ENCODE measurements at places on chromosomes 4 and X.

DNA sequence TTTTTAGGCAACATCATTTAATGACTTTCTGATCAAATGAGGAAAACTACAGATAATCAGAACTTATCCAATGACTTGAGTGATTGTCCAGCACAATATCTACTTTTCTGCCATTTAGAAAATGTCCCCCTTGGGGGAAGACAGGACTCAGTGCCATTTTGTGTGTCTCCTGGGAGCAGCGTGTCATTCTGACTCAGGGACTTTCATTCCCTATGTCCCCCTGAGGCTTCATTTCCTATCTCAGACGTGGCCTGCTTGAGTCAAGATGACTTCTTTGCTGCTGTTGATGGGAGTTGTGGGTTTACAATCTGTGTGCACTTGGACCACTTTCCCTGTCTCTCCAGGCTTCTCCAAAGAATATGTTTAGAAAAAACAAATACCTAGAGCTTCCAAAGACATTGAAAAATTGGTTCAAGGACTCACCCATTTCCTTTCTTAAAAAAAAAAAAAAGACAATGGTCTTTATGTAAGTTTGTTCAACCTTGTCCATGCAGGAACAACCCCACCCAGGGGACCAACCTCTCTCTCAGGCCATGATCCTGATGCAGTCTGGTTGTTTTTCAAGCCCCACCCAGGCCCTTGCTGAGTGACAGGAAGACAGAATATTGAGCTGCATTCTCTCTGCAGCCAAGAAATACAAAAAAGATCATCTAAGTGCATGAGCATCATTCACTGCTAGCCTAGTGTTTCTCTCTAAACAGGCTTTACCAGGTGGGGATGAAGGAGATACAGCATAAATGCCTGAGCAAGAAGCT, 34.3 kb upstream of the TMEM154 start:
- DNase-seq: no peak

GRCh38 chr4:106497271-106497670, 128.7 kb upstream of the GIMD1 start:
- no peak for DNase-seq

DNA sequence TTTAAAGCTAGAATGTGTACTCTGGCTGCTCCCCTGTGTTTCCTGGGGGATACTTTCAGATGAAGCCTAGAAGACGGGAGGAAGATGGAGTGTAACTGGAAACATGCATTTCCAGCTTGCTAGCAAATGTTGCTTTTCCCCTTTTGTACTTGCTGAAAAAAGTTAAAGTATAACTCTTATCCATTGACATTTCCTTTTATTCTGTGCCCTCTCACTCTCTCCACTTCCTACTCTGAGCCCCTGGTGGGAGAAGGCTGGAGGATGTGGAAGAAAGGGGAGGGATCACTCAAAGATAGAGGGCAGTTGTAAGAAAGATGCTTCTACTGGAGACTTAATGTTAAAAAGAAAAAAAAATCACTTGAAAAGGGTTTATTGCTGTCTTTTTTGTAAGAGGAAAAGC, 396.5 kb downstream of the DTHD1 start:
- no peak for DNase-seq

DNA sequence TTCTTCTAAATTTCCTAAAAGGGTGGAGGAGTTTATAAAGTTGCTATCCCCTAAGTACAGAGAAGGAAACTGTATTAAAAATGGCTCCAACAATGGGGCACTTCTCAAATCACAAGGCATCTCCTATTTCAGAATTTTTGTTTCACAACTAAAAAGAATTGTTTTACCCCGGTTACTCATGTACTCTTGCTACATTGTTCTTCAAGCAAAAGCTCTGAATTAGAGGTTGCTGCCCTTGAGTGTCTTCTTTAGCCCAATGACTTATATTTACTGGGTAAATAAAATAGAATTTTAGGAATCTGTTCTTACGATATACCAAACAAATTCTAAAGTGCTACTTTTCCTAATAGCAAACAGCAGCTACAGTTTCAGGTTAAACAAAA, 67.5 kb downstream of the PPEF2 start:
- DNase-seq: no peak

DNA sequence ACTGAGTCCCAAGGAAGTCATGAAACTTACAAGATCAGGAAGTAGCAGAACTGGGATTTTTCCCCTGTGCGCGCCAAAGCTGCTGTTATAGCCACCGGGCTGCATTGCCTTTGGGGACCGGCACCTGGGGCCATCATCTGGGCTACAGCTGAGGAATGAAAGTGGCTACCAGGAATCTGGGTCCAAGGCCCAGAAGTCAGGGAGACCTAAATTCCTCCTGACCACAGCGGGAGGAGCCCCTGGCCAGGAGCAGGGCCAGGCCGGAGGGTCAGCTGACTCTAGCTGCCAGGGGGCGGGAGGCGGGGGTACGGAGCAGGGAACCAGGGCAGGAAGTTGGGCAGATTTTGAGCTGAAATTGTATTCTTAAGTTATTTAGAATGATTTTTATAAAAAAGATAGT, 242.4 kb downstream of the EVC2 start:
- DNase-seq: no peak

- no peak for DNase-seq
Measured at GRCh38 chr4:152258804-152259708, 276.8 kb downstream of the FBXW7 start.

DNA sequence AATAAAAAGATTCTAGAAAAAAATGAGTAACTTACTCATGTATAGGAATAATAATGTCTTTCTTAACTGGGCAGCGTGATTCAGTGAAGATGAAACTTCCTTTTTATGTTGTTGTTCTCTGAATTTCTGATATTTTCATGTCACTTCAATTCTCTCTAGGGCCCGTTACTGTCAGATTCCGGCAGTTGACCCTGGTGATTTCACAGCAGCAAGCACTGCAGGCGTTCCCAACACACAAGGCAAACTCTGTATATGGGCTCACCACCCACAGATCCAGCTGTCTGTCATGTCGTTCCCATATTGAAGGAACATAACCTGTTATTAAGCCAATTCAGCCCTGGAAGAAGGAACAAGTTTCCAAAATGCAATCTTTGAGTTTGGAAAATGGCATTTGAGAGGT, 288.3 kb upstream of the GALNTL6 start:
- no peak for DNase-seq

GRCh38 chrX:21856504-21856903, 717 bp downstream of the YY2 start:
- no peak for DNase-seq

DNA sequence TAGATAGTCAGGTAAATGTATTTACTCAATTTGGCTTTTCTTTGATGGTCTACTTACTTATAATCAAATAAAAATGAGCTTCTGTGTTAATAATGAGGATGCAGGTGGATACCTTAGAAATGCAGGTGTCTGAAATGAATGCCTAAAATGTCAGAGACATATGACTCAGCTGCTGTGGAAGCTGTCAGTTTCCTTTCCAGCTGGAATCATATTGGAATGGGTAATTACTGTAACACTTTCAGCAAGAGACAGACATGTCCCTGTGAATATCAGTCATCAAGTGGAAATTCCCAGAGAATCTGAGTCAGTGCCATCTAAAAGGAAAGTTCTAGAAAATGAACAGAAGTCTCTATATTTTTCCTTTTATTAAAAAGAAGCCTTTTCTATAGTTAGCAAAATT, 783.0 kb upstream of the AADAT start:
- DNase-seq: no peak

DNA sequence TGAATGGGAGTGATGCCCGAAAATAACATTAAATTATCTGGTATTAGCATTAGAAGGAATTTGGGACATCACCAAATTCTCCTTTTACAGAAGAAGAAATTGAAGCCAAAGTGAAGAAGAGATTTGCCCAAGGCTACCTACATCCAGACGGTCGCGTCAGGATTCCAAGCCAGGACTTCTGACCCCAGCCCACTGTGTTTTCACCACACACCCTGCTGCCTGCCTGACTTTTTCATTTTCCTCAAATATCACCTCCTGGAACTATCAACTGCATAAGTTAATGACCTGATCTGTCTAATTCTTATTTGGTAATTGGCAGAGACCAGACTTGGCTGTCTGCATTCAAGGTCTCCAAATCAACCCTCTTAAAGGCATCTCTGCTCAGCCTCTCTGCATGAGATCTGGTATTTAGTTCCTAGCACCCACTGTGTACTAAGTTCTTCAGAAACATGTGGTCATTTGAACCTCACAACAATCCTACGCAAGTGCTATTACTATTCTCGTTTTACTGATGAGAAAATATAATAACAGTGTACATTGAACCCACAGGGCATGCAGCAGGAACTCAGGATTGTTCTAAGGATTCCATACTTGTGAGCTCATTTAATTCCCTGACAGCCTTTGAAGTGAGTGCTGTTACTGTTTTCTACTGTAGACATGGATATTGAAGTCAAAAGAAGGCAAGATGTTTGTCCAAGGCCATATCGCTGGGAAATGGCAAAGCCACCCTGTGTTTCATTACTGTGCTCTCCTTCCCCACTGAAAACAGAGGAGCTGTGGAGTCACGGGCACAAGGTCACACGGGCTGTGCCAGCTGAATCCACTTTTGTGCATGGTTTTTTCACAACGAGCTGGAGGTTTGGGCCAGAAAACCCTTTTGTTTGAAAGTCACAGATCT, 195.2 kb upstream of the C1QTNF7 start:
- no peak for DNase-seq

GRCh38 chr4:102557636-102558035, 56.5 kb downstream of the NFKB1 start:
- no peak for DNase-seq

GRCh38 chrX:25012793-25013631, 2.8 kb downstream of the ARX start:
- no peak for DNase-seq

DNA sequence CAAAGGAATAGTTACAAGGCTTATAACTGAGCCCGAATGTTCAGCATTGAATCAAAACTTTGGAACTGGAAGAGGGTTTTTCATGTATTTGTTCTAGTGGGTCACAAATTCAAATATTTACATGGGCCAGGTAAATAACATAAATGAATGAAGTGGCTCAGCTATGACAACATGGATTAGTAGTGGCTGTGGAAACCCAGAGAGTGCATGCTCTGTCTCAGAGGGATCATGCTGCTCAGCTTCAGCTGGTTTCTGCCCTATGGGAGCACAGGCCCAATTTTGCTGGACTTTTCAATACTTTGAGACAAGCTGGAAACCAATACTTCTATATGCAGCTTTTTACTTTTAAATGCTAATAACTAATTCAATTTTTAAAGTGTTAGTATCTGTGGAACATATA, 394.0 kb upstream of the TEX13C start:
- DNase-seq: no peak

DNA sequence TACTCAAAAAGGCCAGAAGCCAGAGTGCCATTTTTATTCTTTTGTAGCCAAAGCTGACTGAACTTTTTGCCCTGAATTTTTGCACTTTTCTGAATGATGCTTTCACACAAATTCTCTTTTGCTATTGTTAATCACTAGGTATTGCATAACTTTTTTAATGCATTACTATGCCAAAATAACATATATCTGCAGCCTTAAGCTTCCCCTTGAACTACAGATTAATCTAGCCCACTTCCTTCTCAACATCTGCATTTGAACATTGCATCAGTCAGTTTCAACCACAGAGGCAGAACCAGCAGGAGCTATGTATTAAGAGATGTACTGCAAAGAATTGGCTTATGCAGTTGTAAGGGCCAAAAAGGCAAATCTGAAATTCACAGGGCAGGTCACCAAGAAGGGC, 197.6 kb upstream of the GYPA start:
- DNase-seq: no peak

- no peak for DNase-seq
Measured at GRCh38 chr4:70815370-70815769, 24.3 kb downstream of the GRSF1 start.

DNA sequence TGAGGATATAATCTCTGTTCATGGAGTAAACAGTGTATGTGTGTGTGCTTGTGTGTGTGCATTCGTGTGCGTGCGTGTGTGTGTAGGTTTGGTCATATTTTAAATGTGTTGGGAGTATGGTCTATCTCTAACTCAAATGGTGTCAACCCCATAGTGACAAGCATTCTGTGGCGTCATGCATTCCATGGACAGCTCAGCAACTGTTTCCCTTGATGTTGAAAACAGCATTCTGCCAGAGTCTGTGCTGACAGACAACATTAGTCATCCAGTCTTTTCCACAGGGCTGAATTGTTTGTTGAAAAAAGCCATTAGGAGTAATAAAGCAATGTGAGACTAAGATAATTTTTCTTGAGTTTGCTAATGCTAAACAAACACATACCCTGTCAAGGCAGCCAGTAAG, 706.6 kb downstream of the PCDH19 start:
- DNase-seq: no peak

DNA sequence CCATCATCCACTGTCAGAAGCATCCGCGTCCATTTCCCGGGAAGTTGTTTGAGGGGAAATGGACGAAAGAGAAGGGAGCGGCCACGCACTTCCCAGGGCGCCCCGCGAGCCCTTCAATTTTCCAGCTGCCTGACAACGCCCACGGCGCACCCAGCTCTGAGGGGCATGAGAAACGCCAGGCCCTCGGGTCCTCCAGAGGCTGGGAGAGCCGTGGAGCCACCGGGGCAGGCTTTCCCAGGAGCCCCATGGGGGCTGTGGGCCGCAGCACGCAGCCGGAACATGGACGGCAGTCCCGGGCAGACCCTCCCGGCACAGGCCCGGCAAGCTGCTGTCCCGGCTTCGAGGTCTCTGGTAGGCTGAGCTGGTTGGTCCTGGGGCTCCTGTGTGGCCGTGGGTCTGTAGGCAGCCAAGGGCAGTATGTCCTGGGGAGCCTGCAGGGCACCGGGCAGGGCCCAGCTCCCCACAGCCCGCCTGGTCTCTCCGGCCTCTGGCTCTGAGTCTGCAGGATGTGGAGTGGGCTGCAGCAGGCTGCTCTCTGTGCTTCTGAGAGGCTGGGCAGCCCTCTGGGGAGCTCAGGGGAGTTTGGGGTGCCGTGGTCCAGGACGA, 115.2 kb downstream of the FAM53A start:
- no peak for DNase-seq

DNA sequence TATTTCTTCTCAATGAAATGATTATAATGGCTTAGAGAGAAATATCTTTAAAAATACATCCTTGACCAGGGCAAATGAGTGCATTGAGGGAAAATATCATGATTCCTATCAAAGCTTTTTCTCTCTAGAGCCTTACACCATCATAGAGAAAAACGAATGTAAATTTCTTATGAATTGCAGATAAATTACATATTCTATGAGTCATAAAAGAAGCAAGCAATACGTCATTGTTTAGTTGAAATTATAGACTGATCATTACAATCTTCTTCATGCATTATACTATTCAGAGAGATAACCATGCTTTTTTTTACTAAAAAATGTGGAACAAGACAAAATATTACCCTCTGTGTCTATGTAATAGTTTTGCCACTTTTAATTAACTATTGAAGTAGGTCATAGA, 100.9 kb upstream of the RXFP1 start:
- DNase-seq: no peak
